ENCODE measurements at places on chromosomes 11 and 22.
A peak's percentile ranks its signal among the peaks of the same experiment; 100 is the strongest.

GRCh38 chr22:46855681-46856080 lies 93.2 kb downstream of the TBC1D22A start:
- DNase-seq: no peak

DNA sequence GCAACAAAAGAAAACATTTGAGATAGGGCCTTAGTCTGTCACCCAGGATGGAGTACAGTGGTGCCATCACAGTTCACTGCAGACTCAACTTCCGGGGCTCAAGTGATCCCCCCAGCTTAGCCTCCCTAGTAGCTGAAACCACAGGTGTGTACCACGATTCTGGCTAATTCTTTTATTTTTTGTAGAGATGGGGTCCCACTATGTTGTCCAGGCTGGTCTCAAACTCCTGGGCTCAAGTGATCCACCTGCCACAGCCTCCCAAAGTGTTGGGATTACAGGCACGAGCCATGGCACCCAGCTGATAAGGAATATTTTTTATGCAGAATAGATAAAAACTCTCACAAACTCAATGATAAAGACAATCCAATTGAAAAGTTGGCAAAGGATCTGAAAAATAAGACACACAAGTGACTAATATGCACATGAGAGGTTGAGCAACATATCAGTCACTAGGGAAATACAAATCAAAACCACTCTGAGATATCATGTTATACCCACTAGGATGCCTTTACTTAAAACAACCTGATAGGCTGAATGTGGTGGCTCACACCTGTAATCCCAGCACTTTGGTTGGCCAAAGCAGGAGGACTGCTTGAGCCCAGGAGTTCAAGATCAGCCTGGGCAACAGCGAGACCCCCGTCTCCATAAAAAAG lies 33.9 kb upstream of the CLTCL1 start:
- DNase-seq: no peak

DNA sequence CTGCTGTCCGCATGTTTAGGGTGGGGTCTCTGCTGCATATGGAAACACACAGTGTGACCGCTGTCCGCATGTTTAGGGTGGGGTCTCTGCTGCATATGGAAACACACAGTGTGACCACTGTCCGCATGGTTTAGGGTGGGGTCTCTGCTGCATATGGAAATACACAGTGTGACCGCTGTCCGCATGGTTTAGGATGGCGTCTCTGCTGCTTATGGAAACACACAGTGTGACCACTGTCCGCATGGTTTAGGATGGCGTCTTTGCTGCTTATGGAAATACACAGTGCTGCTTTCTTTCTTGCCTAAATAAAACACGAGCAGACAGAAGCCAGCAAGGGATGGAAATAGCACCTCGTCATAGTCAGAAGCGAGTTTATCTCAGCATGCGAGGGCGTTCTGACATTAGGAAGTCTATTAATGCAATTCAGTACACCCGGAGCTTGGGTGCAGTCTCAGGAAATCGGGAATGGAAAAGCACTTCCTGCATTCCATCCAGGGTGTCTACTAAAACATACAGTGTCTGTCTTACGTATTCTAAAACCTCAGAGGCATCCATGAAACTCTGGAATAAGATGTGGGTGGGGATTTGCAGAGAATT lies 32.6 kb upstream of the TOLLIP start:
- no peak for DNase-seq

- no peak for DNase-seq
Measured at GRCh38 chr11:70246196-70246595, 24.3 kb upstream of the PPFIA1 start.

DNA sequence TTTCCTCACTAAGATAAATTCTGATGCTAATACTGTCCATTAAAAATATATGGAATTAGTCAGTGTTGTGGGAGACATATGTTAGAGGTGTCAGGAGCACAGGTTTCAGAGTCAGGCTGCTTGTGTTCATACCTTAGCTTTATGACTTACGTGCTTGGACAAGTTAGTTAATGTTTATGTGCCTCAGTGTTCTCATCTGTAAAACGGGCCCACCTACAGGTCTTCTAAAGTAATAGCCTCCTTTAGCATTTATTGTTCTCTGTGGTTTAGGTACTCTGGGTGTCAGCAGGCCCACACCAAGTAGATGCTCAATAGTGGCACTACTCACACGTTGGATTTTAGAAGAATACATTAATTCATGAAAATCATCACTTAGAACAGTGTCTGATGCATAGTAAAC lies 308.7 kb upstream of the ZC3H12C start:
- no peak for DNase-seq

- DNase-seq: no peak
Measured at GRCh38 chr22:36467946-36468345, 13.5 kb downstream of the TXN2 start.

DNA sequence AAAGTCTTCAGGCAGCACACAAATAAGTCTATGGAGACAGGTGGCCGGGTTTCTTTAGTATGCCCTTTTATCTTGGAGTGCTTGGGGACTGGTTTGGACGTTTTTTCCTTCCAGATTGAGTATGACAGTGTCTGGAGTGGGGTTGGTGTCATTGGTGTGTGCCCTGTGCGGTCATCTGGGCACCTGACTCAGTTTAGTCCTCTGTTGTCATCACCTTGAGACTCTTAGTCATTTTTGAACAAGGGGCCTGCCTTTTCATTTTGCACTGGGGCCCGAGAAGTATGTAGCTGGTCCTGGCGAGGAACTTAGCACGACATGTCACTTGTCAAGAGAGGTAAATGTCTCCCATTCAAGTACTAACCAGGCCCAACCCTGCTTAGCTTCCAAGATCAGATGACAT lies 27.2 kb upstream of the MYO18B start:
- DNase-seq: no peak

DNA sequence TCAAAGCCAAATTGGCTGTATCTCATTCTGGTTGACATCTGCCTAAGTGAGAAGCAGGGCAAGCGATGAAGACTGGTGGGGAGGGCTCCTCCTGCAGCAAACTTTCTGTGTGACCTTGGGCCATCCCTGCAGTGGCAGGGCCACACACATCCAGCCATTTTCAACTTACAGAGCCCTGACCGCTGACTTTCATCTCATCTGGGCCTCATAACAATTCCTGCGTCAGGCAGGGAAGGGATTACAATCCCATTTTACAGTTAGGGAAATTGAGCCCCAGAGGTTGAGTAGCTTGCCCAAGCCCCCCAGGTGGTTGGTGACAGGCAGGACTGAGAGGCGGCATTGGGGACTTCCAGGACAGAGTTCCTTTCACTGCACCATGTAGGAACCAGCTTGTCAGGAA lies 21.9 kb downstream of the TPBGL start:
- no peak for DNase-seq

GRCh38 chr11:122850076-122850631 lies 11.9 kb downstream of the CRTAM start:
- DNase-seq: no peak

DNA sequence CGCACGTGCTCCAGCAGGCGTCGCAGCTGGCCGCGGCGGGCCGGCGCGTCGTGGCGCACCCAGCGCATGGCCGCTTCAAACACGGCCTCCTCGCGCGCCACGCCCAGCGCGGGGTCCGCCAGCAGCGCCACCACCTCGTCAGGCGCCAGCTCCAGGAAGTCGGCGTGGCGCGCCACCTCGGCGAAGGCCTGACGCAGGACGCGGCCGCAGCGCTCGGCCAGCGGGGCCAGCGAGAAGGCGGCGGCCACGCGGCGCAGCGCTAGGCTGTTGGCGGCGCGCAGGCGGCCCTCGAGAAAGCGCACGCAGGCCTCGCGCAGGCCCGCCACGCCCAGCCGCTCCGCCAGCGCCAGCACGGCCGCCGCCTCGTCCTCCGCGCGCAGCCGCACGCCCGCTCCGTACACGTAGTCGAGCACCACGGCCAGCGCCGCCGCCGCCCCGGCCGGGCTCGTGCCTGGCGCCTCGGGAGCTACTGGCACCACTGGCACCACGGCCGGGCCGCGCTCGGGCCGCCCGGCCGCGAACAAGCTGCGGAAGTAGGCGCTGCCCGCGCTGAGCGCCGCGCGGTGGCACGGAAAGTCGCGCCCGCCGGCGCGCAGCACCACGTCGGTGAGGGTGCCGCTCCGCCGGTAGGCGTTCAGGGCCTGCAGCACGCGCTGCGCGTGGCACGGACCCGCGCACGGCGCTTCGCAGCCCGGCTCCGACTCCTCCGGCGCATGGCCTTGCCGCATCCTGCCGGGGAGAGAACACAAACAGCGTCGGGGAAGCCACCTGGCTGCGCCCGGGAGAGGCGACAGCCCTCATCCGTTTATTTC lies 2.9 kb downstream of the KLHL35 start:
- DNase-seq: peak; percentile 80

All from eye (tissue), 1 donor.